ENCODE measurements at places on chromosomes 2 and 18.

DNA sequence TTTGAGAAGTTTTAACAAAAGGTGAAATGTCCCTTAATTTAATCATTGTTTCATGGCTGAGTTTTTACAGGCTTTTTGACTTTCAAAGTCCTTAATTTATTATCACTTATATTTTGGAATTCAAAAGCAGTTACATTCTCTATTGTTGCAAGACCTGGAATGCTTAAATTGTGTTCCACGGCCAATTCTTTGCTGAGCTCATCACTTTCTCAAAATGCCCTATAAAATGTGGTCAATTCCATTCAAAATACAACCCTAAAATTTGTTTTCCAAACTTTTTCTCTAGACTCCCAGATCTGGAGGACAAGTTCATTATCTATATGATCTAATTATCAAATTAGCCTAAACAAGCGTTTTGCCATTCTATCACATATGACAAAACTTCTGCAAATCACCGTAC lies 1051.2 kb downstream of the TDRD15 start:
- DNase-seq: no peak

- DNase-seq: peak; percentile 31
Observed at GRCh38 chr2:138787053-138787666, 7.0 kb upstream of the NXPH2 start.

- no peak for DNase-seq
Observed at GRCh38 chr2:105954891-105955290, 210.2 kb downstream of the NCK2 start.

- DNase-seq: no peak
Observed at GRCh38 chr18:61854578-61855448, 38.0 kb downstream of the RNF152 start.

- DNase-seq: no peak
Observed at GRCh38 chr2:86592547-86593230, 29.4 kb upstream of the CHMP3 start.

DNA sequence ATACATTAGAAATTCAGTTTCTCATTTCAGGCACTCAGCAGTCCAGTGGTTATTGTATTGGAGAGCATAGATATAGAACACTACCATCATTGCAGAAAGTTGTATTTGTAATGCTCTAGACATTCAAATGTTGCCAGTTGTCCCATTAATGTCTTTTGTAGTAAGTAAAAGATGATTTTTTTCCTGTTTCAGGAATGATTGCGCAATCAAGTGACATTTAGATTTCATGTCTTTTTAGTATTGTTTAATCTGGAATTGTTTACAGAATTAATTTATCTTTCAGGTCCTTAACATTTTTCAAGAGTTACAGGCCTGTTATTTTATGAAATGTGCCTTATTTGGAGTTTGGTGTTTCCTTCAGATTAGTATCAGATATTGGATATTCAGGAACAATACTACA lies 134.7 kb downstream of the MSTN start:
- DNase-seq: no peak

DNA sequence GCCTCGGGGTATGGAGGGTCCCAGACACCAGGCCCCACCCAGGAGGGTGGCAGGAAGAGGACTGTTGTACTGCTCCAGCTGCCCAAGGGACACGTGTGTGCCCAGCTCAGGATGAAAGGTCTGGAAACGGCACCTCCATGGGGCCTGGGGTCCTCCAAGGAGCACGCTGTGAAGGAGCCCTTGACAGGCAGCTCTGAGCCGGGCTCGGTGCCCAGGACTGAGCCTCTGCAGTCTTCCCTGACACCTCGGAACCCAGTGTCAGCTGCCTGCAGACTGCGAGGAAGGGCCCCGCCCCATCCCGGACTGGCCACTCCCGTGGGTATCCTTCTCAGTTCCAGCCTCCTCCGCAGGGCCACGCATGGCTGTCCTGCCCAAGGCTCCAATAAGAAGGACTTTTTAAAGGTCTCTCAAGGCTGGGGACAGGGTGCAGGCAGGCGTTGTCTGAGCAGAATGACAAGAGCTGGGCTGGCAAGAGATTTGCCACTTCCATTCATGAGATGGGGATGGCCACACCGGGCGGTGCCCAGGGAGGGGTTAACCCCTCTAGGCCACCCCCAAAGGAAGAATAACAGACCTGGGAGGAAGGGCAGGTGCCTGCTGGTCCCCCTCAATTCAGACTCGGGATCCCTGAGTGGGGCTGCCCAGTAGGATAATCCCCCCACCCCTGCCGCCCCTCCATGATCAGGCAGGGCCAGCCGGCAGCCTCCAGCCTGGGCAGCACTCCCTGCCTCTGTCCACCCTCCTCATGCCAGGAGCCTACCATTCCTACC lies 8.9 kb downstream of the ECEL1 start:
- DNase-seq: no peak

GRCh38 chr2:71940695-71941094 lies 207.0 kb downstream of the CYP26B1 start:
- DNase-seq: no peak

GRCh38 chr2:21607572-21607971 lies 483.8 kb downstream of the TDRD15 start:
- DNase-seq: no peak

DNA sequence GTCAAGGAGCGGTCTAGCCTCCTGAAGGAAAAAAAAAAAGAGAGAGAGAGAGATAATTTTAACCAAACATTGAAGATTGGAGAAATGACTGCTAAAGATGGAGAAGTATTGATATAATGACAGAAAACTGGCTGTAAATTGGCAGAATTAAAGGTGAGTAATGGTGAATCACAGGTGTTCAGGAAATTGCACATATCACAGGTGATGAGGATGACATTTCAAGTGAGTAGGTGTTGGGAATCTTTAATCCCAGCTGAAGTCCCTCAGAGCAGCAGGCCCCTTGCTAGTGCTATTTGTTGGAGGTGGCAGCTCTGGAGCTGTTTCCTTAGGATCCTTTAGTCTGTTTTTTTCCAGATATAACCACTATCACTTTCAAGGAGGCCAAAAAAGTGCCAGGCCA lies 678.4 kb upstream of the VRK2 start:
- DNase-seq: no peak

DNA sequence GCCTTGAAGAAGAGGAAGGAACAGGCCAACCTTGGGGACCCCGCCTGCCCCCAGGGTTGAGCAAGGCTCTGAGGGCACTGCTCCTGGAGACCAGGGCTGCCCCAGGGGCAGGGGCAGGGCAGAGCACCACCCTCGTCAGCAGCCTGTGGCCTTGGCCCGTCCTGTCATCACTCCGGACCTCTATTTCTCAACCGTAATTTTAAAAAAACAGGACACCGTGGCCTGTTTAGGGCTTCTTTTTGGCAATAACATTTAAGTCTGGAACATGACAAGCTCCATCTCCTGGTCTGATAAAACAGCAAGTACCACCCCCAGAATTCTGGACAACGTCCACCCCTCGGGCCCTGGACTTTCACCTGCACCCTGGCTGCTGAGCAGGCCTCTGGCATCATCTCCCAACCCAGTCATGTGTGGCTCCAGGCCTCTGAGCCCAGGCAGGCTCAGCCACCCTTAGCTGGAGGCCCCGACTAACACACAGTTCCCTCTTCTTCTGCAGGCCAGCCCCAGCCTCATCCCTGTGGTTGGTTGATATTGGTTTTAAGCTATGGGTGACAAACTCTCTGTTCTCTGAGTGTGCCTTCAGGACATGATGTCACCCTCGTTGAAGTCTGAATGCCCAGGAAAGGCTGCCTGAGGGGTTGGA lies 22.6 kb upstream of the ID2 start:
- DNase-seq: no peak

- no peak for DNase-seq
Observed at GRCh38 chr2:195945056-195945455, 123.6 kb downstream of the DNAH7 start.

DNA sequence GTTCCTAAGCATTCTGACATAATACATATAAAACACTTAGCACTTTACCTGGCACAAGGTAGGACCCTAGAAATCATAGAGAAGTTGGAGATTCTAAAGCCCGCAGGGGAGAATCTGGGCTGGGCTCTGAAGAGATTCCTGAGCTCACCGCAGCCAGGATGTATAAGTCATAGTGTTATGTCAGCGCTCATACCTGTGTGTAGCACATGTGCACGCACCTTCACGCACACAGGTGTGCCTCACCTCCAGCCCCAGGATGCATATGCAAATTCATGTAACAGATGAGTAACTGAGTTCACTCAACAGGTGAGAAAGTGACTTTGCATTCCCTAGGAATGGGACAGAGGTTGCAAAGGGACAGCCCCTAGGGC lies 7.9 kb upstream of the SDC1 start:
- no peak for DNase-seq

DNA sequence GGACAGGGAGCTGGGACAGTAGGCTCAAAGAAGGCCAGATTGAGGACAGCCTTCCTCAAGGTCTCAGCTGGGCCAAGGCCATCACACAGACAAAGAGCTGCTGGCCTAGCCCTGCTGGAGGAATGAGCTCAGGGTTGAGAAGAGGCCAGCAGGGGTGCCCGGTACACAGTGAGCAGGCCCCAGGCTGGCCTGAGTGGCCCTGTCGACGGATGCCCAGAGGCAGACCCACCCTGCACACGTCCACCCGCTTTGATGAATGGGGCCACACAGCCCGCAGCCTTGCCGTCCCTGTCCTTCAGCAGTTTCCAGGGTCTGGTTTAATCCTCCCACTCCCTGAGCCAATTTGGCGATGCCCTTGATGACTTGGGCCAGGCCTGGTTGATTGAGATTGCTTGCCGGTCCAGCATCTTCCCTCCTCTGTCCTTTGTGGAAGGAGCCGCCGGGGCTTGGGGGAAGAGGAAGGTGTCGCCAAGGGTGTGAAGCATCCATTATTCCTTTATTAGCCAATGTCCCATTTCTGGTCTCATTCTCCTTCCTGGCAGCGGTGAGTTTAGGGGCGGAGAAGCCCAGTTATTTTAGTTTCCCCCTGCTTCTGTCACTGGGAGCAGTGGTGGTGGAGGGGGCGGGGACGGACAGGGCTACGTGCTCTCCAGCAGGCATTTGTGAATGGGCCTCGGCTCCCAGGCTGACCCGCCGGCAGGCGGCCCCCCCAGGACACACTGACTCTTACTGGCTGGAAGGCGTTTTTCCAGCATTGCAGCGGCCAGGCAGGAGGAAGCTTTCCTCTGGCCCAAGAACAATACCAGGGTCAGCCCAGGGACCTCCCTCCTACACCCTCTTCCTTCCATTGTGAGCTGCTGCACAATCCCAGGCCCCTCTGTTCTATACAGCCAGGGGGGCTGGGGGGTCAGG lies 141.8 kb downstream of the CTIF start:
- DNase-seq: peak; percentile 56

- no peak for DNase-seq
Observed at GRCh38 chr2:71536226-71536671, 82.9 kb downstream of the DYSF start.

GRCh38 chr2:60468382-60469085 lies 84.9 kb downstream of the BCL11A start:
- DNase-seq: no peak

DNA sequence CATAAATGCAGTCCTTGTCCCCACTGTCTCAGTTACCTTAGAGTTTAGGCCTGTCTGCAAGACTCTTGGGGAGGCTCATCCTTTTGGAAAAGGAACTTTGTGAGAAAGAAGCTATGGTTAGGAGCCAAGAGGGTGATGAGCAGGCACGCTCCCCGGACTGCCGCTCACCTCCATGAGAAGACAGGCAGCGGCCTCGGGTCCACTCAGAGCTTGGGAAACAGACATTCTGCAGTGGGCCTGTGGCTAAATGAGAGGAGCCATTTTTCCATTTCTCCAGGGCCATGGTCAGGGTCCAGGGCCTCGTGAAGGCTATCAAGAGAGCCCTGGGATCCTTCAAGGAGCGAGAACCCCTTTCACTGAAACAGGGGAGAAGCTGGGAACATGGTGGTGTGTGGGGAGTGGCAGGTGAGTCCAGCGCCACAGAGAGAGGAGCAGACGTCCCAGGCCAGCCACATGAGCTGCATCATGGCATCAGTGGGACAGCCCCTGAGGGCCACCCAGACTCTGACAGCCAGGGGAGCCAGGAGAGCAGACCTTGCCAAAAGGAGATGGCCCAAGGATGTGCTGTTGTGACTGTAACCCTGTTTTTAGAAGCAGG lies 4.0 kb upstream of the TEX51 start:
- no peak for DNase-seq

DNA sequence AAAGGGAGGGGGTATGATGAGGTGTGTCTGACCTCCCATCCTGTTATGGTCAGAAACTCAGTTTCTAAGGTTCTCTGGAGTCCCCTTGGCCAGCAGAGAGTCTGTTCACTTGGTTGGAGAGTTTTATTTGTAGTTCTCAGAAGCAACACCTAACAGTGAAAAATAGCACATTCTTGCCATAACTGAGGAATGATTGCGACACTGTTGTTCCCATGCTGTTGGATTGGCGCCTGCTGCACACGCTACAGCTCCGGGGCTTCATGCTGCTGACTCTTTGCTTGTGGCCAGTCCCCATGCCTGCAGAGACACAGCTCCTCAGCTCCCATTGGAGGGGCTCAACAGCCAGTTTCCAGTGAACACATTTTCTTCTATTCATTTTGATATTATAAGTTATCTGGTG lies 42.1 kb downstream of the TPGS2 start:
- DNase-seq: no peak

- DNase-seq: no peak
Observed at GRCh38 chr2:68839260-68839833, 31.9 kb downstream of the BMP10 start.

GRCh38 chr2:137964066-137964858 lies at the start of gene HNMT:
Gene HNMT (plus strand): TSS chr2:137964473. CDS start chr2:137964492, 19 bp downstream.
- peak; percentile 42 for DNase-seq

DNA sequence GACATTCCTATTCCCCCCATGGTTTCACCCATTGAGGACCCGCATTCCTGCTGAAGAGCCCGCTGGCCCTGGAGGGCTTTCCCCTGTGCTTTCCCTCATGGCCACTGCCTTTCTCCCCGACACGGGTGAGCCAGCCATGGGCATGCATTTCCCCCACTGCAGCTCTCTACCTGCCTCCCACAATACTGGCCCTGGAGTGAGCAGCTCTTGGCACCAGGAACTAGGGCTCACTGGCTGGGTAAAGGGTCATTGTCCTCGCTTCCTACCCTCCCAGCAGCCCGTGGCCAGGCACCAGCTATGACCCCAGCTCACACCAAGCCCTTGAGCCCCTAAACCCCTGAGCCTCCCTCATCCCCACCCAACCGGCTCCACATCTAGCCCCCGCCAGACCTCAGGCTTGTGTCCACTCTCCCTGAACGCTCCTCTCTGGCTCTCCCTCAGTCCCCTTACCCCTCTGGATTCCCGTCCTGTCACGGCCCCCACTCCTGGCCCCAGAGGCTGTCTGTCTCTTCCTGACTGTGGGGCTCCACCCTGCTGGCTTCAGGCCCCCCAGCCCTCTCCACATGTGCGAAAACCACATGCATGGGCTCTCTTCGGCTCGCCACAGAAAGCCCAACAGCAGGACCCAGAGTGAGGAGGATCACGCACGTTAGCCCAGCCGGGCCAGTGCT lies 199.8 kb downstream of the ZFP36L2 start:
- DNase-seq: no peak

DNA sequence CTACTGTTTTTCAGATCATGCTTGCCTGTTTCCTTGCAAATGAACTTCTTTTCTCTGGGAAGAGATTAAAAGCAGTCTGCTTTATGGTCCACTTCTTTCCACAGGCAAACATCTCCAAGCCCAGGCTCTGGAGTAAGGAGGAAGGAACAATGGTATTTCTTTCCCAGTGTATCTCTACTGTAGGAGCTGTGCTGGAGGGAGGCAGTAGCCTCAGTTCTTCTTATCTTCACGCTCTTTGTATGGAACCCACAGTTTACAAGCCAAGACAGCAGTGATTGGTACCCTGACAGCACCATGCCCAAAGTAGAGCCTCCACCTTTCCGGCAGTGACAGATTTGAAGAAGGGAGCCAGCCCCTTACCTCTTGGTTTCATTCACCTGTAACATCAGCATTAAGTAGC lies 35.2 kb downstream of the SPOPL start:
- DNase-seq: no peak
